ENCODE measurements at places on chromosomes 2 and 18. TPM values are rescaled to one million over a fixed set of nuclear protein-coding genes. Genes with fewer than 3 reads are reported as not detected.
A peak's percentile ranks its signal among the peaks of the same experiment; 100 is the strongest.

GRCh38 chr2:191245046-191245868 is at the start of gene MYO1B:
TSS of gene MYO1B (plus strand) at chr2:191245404. CDS start at chr2:191276896, 31,492 bp downstream.
- DNase-seq, result peak; percentile 89

GRCh38 chr2:107308835-107309234 is 422.9 kb upstream of the ST6GAL2 start:
- DNase-seq, result no peak

DNA sequence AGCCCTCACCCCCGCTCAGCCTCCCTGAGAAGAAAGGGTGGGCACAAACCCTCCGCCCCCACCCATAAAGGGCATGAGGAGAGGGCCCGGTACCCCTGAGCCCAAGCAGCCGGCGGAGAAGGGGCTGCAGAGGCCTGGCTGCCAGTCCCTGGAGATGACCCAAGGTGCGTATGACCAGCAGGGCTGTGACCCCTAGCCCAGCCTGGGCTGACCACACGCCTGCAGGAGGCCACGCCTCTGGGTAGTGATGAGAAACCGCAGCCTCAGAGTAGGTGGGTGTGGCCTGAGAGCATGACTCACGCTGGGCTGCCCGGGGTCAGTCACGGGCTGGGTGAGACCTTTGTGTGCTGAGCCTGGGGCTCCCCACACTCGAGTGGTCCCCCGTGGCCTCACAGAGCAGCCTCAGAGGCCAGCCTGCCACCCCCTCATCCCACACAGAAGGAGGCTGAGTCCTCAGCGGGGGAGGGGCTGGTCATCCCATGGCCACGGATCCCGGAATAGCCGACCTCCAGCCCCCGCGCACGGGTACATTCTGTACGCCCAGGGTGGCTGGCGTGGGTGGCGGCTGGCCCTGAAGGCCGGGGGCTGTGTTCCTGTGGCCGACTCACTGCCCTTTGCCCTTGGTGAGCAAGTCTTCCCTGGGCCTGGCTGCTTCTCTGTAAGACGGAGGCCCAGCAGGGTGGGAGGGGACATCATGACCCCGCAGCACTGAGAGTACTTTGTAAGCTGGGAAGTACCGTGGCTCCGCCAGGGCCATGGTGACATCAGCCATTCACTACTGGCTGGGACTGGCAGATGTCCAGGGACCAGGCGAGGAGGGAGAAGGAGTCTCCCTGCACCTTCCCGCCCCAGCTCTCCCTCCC is 110.8 kb upstream of the OTOS start:
- peak; percentile 83 for DNase-seq

- no peak for DNase-seq
Observed at GRCh38 chr2:122001441-122001874, 246.0 kb downstream of the TSN start.

The CHRND gene
- not detected for total RNA-seq
